Stimulated activated CD4-positive, alpha-beta T cell treated with anti-CD3 and anti-CD28 coated beads, Interleukin-4, amount 100 ng/mL, for 4 hours (primary cell): ENCODE measurements at places on chromosomes 2 and 18.

DNA sequence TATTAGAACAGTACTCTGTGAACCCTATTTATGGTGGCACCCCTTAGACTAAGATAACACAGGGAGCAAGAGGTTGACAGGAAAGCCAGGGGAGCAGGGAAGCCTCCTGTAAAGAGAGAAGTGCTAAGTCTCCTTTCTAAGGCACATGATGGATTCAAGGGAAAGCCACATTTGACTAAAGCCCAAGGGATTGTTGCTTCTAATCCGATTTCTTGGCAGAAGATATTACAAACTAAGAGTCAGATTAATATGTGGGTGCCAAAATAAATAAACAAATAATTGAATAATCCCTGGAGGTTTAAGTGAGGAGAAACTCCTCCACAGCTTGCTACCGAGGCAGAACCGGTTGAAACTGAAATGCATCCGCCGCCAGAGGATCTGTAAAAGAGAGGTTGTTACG lies 333.2 kb downstream of the SOX11 start:
- no peak for DNase-seq

- DNase-seq: no peak
These were observed 52.4 kb downstream of the AKAIN1 start for GRCh38 chr18:5144629-5145028.

DNA sequence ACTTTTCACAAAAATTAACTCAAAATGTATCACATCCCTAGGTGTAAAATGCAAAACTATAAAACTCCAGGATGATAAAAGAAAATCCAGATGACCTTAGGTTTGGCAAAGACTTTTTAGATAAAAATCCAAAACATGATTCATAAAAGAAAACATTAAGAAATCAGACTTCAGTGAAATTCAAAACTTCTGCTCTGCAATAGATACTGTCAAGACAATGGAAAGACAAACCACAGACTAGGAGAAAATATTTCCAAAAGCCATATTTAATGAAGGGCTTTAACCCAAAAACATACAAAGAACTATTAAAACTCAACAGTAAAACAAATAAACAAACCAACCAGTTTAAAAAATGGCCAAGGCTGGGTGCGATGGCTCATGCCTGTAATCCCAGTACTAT lies 173.6 kb upstream of the SPOPL start:
- DNase-seq: no peak

GRCh38 chr2:128986026-128986715 lies 667.5 kb upstream of the HS6ST1 start:
- DNase-seq: no peak

- no peak for DNase-seq
These were observed 276.9 kb upstream of the CHAC2 start for GRCh38 chr2:53490659-53491058.

GRCh38 chr2:28404086-28404485 lies 11.4 kb downstream of the FOSL2 start:
- no peak for DNase-seq
